ENCODE measurements at places on chromosomes 6 and 20.
A peak's percentile ranks its signal among the peaks of the same experiment; 100 is the strongest.

- no peak for DNase-seq
These were observed 50.9 kb upstream of the CHRNA4 start for GRCh38 chr20:63411898-63412631.

DNA sequence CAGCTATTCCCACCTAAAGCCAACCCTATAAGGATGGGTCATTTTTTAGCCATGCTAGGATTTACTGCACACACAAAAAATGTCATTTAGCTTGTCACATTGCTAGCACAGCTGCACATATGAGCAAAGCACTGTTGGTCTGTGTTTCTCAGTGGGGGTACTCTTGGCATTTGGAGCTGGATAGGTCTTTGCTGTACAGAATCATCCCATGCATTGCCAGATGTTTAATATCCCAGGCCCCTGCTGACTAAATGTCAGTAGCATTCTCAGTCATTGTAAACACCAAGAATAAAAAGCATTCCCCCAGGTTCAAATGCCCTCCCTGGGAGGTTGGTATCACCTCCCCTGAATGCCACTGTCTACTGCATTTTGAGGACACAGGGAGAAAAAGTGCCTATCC lies 14.6 kb upstream of the LTV1 start:
- DNase-seq: no peak

GRCh38 chr6:82396964-82397751 lies 33.5 kb downstream of the TPBG start:
- peak; percentile 94 for DNase-seq

DNA sequence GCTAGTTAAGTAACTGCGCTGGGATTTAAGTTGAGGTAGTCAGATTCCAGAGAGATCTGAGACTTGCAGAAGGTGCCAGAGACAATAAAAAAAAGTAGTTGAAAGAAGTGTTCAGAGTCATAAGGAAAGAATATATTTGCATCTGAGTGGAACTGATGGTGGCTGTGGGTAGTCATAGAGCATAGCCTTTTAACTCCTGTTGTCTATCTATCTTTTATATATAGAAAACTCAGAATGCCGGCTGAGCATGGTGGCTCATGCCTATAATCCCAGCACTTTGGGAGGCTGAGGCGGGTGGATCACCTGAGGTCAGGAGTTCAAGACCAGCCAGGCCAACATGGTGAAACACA lies 62.0 kb downstream of the CARMIL1 start:
- DNase-seq: no peak

DNA sequence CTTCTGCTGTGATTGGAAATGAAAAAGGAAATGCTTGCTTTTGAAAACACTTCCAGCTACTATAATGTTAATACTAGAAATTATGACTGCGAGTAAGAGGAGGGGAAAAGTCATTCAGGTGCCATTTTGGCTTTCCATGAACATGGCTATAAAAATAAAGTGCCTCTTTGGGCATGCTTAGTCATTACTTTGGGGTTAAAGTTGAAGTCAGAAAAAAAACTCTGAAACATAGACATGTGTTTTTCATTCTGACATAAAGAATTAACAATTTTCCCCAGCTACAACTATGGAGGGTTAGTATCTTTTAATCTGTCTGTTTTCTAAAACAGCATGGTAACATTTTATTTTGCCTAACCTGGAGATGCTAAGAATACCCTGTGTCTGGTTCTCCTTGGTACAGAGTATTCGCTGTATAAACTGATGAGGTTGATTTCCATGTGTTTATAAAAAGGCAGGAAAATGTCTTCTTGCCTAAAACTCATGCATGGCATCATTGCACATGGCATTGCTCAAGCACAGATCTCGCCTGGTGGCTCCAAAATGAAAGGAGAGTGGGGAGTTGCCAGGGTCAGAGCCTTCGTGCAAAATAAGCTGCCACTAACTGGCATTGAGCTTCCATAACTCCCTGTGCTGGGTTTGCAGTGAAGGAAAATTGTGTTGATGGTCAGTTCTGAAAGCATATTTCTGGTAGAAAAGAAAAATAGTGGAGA lies 188.9 kb downstream of the KCNQ5 start:
- peak; percentile 30 for DNase-seq

GRCh38 chr6:160810238-160810637 lies 108.2 kb downstream of the PLG start:
- no peak for DNase-seq

GRCh38 chr6:25411316-25411950 lies 132.3 kb downstream of the CARMIL1 start:
- DNase-seq: no peak

DNA sequence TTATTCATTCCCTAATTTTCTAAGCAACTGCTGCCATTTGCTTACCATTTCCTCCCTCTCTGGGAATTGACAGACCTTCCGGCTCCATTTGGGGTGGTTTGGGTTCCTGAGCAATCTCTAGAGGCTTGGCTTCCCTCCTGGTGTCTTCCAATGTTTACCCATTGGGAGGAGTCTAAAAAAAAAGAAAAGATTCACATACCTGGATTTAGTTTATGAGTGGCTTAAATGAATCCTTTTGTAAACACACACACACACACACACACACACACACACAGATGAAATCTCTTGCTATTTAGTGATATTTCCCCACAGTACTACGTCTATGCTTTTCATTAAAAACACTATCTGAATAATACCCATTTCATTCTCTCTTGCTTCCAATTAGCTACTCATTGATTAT lies 48.3 kb upstream of the TRAF3IP2 start:
- DNase-seq: no peak

DNA sequence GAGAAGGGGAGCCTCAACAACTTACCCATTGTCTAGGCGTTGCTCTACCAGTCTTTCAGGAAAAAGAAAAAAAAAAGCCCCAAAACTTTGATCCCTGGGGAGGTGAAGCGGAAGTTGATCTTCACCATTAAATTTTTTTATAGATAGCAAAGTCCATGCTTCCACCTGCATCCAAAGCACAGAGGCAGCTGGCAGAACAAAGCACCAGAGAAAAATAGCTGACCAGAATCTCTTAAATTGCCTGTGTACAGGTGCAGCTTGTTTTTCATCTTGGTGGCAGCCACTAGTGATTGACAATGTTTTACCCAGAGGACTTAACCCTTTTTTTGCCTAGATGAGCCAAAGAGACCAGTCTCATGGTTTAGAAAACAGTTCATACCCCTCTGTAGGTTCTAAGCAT lies 86.0 kb downstream of the MYB start:
- no peak for DNase-seq
